ENCODE measurements at places on chromosomes 6 and 20. TPM values are rescaled to one million over a fixed set of nuclear protein-coding genes. Genes with fewer than 3 reads are reported as not detected.

HMGCLL1 gene
- total RNA-seq: 0.18 TPM

TRDN gene
- total RNA-seq: not detected

FAM209B gene
- total RNA-seq: not detected

IL17A gene
- total RNA-seq: not detected

MAD2L1BP gene
- 49.8 TPM for total RNA-seq

ECT2L gene
- not detected for total RNA-seq

LY6G6F gene
- not detected for total RNA-seq

SLC22A23 gene
- total RNA-seq: 98.6 TPM

SIRPB1 gene
- total RNA-seq: 1.8 TPM

SSTR4 gene
- total RNA-seq: not detected

CFAP61 gene
- total RNA-seq: not detected

OPN5 gene
- not detected for total RNA-seq

TRIM31 gene
- 278 TPM for total RNA-seq

DNA sequence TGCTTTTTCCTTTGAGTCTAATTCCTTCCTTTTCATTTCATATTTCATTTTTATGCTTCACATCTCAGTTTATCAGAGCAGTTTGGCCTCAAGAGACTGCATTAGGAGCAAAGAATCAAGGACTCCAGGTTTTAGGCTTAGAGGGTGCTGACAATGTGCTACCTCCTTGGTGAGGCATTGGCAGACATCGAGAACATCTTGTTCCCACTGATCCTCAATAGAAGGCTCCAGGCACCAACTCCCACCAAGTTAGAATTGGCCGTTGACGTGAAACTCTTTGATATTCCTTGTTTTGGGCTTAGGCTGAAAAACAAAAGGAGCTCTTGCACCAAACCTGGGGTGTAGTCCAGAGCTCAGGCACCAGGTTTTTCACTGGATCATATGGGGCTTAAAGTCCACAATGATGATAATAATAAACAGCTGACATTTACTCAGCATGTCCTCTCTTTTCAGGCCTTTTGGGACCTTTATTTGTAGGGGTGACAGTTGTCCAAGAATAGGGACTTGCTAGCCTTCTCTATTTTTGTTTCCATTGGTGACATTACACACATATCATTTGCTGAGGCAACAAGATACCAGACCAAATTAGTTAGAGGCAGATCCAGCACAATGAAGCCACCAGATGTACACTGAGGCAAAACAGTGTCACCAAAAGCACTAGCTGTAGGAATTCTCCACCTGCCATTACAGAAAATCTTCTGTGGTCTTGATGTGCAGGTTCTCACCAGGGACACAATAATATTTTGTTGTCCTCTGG is 81.0 kb upstream of the ENPP5 start:
- no peak for DNase-seq

- no peak for DNase-seq
These were observed 392.9 kb upstream of the IMPG1 start for GRCh38 chr6:76465410-76465809.

DNA sequence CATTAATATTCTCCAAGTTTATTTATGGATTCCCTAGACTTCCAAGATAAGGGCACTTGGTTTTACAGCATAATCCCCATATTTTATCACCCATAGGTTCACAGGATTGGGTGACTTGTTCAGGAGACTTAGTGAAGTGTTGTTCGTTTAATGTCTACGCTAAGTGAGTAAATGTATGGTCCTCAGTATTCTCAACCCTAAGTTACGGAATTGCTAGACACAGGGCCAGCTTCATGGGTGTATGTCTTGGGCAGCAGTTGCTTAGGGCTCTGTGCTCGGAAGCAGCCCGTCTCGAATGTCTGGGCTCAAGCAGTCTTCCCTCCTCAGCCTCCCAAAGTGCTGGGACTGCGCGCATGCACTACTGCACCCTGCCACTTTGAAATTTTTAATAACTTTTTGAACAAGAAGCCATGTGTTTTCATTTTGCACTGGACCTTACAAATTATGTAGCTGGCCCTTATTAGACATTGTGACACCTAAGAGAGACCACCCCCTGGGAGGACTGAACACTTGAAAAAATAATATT is 91.5 kb upstream of the ZNF217 start:
- DNase-seq: no peak

DNA sequence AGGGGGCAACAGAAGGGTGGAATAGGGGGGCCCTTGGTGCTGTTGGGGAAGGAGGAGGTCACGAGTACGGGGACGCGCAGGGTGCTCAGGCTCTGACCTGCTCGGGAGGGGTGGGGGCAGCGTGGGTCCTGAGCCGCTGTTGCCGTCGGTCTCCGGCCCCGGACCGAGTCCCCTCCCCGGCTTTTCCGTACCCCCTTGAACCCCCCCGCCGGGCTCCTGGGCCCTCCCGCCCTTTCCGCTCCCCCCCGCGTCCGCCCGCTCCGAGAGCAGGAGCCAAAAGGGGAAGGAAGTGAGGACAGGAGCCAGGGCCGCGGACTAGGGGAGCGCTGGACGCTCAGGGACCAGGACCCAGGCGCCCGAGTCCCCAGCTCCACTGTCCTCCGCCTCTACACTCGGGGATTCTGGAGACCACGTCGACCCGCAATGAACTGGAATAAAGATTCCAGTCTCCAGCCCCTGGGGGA is at the start of gene RGL2:
RGL2 (minus strand) TSS at position 170 of the 464 bp plus-strand sequence. CDS start 332 bp downstream, outside the sequence.
- peak; percentile 85 for DNase-seq

GRCh38 chr6:36487698-36488097 is 44.9 kb downstream of the KCTD20 start:
- no peak for DNase-seq

GRCh38 chr6:140209775-140210174 is 835.3 kb upstream of the CITED2 start:
- no peak for DNase-seq

- DNase-seq: no peak
These were observed 182.5 kb downstream of the GJA10 start for GRCh38 chr6:90076511-90077415.

DNA sequence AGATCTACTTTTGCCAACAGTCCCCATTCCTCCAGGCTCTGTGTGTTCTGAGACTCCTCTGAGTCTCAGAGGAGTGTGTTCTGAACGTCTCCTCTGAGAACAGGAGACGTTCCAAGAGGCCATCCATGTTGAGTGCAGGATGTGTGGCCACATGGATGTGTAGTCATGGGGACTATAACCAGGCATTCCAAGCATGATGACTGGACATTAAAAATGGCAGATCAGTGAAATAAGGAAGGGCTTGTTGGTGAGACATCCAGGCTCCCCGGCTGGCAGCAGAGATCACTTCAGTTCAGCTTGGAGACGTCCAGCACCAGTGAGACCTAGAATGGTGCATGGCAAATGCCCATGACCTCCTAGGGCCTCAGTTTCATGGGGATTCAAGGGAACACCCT is 34.3 kb upstream of the POU5F1 start:
- no peak for DNase-seq

DNA sequence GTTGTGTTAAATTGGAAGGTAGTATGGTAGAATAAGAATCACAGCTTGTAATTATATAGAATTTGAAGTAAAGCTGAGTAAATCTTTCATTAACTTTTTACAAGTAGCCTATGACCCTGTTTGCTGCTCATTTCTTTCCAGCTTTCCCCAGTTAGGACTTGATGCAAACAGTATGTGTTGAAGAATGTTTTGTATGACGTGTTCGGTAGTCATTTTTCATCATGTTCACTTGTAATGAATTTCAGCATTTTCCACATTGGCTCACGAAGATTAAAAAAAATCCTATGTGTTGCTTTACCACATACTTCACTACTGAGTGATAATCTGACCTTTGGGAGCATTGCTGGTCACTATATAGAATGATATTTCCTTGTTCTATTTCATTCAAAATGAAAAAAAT is 162.4 kb downstream of the CDKAL1 start:
- DNase-seq: no peak

DNA sequence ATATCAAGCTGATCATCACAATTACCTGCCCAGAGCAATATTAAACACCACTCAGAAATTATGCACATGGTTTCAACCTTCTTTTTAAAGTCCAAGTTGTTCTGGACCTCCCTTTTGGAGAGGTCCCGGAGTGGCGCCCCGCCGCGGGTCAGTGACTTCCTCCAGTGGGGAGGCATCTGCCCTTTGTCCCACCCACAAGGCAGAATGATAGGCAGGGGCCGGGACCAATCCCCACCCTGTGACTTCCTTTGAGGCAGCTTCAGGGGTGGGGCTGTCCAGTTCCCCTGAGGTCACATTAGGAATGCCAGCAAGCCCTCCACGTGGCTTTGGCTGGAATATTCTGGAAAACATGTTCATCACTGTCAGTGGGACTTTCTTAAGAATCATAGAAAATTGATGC is 207.0 kb downstream of the ANKRD60 start:
- no peak for DNase-seq

DNA sequence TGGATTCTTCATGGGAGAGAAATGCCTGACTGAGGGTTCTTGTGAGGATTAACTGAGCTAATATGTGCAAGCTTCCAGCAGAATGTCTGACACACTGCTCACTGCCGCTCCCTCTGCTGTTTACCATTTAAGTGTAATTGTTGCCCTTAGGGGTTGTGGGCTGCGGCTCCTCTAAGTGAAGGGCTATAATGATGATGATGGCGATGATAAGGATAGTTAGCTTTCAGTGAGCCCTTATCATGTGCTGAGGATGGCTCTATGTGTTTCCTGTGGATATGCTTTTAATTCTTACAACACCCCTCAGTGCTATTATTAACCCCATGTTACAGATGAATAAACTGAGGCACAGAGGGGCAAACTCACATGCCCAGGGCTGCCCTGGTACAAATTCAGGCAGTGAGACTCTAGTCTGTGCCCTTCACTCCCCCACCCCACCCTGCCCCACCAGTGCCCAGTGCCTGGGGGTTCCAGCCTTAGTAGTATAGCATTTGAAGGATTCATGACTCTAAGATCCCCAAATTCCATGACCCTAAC is 33.4 kb downstream of the TGM2 start:
- DNase-seq: peak; percentile 8

DNA sequence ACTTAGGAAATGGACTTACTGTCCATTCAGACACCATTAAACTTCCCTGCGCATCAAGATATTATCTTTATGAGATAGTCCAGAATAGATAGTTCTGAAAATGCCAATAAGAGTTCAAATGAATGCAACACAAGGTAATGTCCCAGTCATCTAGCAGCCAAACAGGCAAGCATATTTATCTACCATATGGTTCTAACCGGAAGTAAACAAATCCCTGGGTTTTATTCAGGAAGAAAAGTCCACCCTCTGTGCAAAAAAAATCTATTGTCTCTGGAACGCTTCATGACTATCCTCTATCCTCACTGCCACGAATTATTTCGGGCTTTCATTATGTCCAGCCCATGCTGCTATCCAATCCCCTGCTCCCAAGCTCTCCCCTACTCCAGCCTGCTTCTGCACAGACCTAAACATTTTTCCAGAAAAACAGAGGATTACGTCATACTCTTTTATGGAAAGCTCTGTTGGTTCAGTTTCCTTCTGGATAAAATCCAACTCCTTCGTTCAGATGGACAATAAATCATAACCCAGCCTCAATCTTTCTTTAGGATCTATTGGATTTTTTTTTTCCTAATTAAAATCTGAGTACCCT is 11.4 kb downstream of the PPIL6 start:
- DNase-seq: no peak

- peak; percentile 68 for DNase-seq
These were observed 641 bp downstream of the ARFGEF2 start for GRCh38 chr20:48921883-48922820.

- peak; percentile 69 for DNase-seq
These were observed 24.0 kb downstream of the PBOV1 start for GRCh38 chr6:138194287-138194686.

DNA sequence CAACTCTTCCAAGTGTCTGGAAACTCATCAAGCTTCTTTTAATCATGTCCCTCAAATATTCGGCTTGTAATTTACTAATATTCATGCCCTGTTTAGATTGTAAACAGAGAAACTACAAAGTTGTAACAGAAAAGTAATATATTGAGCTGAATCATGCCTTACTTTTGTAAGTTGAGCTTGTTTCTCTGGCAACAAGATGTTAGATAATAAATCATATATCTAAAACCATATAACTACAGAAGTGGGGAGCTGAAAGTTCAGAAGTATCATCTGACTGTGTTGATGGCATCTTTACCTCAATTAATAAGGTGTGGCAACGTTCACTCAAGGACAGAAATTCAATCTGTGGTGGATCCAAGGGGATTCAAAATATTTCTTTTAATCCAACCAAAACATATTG is 263.9 kb downstream of the PLCB1 start:
- DNase-seq: no peak

- no peak for DNase-seq
These were observed 49.7 kb downstream of the TRAF3IP2 start for GRCh38 chr6:111556004-111556403.

DNA sequence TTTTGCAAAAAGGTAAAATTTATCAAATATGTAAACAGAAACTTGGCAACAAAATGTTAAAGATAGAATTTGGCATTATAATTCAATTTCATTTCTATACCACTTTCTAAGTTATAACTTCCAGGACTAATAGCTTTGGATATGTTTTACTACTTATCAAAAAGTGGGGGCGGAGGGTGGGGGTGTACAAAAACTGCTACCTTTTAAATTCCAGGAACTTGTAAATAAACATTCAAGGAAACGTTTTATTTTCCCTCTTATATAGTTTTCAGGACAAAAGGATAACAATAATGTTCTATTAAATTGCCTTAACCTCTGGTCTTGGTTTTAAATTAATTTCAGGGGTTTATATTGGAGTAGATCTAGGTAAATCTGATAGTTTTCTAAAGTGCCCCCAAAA is 103.8 kb downstream of the DST start:
- no peak for DNase-seq
